Activated CD4-positive, alpha-beta T cell treated with anti-CD3 and anti-CD28 coated beads, Interleukin-2, Interleukin-6, amounts not matched to agents 100 ng/mL and 50 ng/mL, durations not matched to agents 16 hours and 8 hours (primary cell): ENCODE measurements at places on chromosomes 12 and 14.

- DNase-seq = peak; percentile 86
These were observed 449 bp upstream of the LTBP2 start for GRCh38 chr14:74612350-74613021.

GRCh38 chr12:67208281-67209067, 60.7 kb upstream of the CAND1 start:
- no peak for DNase-seq

DNA sequence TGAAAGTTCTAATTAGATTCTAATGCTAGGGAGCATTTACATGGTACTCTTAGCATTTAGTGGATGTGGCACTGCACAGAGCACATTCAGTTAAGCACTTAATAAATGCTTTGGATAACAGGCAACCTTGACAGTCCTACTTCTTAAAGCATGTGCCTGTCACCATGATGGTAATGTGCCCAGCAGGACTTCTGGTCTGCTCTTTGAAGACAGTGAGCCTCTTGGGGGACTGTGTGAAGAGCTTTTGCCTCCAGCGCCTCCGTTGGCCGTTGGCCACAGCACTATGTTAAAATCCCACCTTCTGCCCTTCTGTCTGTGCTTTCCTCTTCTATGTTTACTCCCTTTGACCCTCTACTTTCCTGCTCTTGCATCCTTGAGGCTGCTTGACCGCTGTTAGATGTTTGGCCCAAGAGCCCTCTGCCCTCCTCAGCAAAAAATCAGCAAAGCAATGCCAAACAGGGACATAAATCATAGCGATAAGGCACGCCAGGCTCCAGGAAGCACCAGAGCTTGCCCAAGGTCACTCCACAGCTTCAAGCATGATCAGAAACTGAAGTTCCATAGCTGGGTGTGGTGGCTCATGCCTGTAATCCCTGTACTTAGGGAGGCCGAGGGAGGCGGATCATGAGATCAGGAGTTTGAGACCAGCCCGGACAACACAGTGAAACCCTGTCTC, 8.3 kb downstream of the CDKL1 start:
- no peak for DNase-seq

DNA sequence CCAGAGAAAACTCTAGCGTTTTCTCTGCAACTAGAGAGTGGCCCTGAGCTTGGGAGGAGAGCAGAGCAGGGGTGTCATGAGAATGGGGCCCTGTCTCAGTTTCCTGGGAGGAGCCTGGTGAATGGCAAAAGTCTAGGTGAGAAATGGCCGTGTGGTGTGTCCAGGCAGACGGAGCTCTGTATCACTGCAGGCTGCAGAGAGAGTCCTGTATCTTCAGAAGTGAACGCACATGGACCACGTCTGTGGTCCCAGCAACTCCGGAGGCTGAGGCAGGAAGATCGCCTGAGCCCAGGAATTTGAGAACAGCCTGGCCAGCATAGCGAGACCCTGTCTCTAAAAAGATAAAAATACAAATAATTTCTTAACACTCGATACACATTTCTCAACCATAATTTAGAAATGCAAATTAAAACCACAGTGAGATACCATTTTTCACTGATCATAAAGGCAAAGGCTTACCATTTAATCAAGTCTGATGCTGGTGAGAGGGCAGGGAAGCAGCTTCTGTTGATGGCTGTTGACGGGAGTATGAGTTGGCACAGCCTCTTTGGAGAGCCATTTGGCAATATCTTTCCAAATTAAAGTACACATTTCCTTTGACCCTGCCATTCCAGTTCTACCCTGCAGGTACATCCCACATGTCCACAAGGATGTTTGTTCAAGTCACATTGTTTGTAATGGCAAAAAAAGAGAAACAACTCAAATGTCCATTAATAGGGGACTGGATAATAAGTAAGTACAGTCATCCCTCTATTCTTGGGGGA, 51.0 kb downstream of the NFKBIA start:
- DNase-seq = no peak

DNA sequence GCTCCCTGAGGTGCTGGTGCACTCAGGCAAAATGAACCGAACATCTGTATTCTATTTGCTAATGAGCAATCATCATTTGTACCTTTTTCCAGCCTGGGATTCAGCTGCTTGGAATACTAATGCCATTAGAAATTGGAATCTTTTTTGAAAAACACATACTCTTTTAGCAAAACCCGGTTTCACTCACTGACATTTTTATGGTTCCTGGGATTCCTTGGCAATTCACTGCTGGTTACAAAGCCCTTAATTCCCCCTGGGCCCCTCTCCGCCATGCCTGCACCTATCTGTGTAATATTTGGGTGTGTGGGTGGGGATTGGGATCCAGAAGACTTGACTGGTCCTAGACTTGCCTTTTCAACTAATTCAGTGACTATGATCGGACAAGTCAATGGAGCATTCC, 199.1 kb downstream of the FOXN3 start:
- DNase-seq = no peak

DNA sequence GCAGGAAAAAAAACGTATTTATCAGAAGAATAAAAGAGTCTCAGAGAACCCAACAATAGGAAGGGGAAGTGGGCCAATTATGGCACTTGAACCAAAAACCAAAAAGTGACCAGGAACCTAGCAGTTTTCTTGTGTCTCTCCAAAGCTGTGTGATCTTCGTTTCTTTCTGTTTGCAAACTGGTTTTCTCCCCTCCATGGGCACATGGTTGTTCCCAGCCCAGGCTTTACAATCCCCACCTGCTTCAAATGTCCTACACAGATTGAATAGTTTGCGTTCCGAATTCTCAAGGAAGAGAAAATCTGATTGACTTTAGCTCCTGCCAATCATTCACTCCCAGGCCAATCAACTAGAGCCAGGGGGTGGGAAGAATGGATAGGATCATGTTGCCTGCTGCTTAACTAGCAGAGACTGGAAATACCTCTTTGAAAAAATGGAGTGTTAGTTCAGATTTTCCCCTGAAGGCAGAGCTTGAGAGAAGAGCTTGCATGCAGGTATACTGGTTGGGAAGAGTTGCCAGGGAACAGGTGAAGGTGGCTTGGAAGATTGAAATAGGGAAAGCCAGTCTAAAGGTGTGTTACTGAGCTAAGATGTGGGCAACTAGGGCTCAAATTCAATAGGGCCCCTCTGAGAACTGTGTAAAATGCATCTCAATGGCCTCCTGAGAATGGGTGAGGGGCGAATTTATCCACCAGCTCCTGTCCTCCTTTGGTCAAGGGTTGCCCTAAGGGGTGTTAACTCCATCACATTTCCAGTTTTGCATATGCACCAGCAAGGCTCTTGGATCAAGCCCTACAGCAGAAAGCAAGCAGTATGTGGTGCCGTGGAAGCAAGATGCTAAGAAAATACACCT, 106.4 kb upstream of the SRRM4 start:
- no peak for DNase-seq

DNA sequence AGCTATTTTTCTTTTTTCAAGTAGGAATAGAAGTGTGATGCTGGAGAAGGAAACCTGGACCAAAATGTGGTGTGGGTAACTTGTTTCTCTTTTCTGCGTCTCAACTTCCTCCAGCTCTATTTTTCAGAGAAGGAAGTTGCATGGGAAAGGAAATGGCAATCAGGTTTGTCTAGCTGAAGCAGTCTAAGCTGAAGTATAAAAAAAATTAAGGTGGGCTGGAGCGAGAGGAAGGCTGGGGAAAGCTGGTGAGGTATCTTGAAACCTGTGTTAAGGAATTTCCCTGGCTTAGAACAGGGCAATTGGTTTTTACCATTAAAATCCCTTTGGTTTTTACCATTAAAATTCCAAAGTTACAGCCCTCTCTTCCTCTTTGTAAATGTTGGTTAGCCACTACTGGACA, 34.2 kb upstream of the NINJ2 start:
- no peak for DNase-seq

DNA sequence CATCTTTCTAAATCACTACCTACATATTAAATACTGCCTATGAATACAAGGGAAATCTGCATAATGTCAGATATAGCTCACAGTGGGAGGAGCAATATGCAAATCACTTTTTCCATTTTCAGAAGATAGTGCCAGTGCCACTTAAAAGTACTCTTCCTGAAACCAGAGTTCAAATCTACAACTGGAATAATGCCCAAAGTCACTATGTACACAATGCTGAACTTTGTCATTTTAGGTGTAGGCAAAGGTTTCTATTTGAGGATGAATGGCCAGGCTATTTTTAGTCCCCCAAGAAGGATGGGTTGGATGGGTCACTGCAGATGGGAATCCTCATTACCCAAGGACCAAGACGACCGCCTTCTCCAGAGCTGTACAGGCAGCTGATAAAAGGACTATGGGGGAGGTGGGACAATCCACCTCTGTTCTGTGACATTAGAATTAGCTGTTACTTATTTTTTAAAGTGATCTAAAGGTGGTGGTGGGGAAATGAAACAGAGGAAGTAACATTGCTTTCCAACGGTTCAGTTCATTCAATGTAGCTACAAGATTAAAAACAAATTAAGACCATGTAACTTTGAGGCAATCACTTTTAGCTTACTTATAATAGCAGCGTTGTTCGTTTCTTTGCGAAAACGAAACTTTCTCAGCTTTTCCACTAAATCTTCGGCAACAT, 5.6 kb downstream of the GMFB start:
- DNase-seq = no peak

DNA sequence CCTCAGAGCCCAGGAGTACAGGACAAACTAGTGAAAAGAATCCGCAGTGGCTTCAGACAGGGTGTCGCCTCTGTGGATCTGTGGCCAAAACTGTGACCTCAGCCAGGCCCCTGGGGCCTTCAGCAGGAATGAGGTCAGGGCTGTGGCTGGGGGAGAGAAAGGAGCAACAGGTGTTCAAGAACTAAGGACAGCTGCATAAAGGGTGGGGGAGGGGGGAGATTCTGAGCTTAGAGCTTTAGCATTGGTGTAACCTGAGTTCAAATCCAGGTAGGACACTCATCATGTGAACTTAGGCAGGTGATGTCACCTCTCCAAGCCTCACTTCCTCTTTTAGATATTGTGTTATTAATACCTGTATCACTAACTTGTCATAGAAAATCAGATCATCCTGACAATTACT, 40.9 kb upstream of the CORO1C start:
- no peak for DNase-seq

GRCh38 chr12:119128527-119128926, 50.2 kb upstream of the HSPB8 start:
- DNase-seq = no peak
